Lung microvascular endothelial cell (primary cell): ENCODE measurements at places on chromosomes 1 and 21.
A peak's percentile ranks its signal among the peaks of the same experiment; 100 is the strongest.

DNA sequence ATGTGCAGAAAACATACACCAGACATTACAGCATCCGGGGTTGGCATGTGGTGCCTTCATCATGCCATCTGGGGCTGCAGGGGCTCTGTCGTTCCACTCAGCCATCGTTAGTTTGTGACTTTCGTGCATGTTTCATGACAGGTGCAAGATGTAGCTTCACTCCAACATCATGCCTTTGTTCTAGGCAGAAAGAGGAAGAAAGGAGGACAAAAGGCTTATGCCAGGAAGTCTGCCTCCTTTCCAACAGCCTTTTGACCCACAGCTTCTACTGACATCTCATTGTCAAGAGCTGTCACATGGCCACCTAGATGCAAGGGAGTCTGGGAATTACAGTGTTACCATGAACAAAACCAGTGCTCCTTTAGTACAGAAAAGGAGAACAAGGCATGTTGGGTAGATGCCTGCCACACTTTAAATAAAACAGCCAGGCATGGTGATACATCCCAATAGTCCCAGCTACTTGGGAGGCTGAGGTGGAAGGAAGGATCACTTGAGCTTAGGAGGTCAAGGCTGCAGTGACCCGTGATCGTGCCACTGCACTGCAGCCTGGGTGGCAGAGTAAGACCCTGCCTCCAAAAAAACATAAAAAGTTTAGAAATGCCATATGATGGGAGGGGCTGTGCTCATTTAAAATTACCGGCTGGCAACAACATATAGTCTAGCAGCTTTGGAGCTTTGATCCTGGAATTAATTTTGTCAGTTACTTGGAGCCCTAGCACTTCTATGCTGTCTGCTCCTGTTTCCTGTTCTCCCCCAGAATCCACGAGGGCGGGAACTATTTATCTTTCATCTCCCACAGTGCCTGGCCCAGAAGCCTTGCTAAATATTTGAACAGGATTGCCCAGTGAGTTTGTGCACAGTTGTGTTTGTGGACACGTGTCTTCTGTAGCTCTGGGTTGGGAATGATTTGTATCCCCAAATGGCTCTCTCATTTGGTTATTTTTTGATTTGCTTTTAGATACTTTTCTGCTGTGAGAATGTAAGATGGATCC lies 7.4 kb downstream of the DOP1B start:
- no peak for DNase-seq

DNA sequence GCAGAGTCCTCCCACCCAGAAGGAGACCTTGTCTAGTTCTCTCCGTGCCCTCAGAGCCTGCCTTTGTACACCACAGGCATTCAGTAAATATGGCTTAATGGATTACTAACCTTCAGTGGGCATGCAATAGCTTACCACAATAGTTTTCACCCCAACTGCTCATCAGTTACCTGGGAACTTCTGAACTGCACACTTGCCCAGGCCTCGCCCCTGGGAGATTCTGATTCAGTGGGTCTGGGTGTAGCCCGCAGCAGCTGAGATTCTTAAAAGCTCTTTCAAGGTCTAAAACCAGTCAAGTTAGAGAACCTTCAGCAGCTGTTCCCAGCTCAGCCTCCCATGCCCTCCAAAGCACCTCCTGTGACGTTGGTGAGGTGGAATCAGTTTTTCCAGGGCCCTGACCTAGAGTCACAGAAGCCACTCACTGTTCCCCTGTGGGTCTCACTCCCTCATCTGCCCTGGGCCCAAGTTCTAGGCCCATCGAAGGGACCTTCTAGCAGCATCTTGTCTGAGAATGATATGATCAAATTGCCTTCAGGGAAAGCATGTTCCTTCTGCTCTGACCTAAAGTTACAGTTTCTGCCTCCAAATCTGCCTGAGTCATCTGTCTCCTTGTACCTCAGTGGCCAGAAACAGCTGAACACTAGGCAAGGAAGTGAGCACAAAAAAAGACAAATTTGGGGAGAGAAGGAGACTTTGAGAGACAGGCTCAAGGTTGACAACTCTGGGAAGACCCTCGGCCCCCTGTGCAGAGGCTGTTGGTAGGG lies 10.8 kb downstream of the ASAP3 start:
- DNase-seq = no peak

- peak; percentile 24 for DNase-seq
These were observed 179.6 kb downstream of the DHRS3 start for GRCh38 chr1:12438349-12438924.

GRCh38 chr1:245588116-245588639 lies 433.4 kb downstream of the KIF26B start:
- no peak for DNase-seq

DNA sequence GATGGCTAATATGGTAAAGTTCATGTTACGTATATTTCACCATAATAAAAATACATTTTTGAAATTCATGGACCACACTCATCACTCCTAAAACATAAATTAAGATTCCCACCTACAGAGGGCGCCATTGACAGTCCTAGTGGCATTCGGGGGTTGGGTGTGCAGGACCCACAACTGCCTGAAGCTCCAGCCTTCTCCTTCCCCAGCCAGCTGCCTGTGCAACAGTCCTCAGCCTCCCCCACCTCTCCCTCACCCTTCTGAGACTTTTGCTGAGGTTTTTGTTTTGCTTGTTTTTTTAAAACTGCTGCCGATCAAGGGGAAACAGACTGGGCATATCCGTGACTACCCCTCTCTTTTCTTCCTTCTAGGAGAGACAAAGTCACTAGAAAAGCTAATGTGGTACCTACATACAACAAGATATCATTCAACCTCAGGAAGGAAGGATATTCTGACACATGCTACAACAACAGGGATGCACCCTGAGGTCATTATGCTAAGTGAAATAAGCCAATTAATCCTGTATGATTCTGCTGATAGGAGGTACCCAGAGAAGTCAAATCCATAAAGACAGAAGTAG lies 9.2 kb upstream of the EVA1C start:
- peak; percentile 86 for DNase-seq

- no peak for DNase-seq
These were observed 27.4 kb downstream of the KCNN3 start for GRCh38 chr1:154842635-154843034.

- no peak for DNase-seq
These were observed 860 bp upstream of the SHCBP1L start for GRCh38 chr1:182953826-182954225.

DNA sequence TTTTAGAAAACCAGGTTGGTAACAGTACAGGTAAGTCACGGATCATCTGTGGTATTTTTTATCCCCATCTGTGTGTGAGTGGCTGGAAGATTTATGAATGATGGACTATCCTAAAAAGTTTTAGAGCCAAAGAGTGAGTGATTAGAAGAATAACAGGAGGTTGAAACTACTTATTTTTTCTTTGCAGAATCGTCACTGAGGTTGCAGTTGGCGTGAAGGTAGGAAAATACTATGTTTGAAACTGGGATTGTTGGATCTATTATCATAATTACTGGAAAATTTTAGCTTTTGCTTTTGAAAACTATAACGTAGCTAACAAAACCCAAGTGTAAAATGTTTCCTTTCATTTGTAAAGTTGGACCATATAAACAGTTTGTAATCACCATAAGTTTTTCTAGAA lies 1.8 kb downstream of the PTBP2 start:
- peak; percentile 57 for DNase-seq

DNA sequence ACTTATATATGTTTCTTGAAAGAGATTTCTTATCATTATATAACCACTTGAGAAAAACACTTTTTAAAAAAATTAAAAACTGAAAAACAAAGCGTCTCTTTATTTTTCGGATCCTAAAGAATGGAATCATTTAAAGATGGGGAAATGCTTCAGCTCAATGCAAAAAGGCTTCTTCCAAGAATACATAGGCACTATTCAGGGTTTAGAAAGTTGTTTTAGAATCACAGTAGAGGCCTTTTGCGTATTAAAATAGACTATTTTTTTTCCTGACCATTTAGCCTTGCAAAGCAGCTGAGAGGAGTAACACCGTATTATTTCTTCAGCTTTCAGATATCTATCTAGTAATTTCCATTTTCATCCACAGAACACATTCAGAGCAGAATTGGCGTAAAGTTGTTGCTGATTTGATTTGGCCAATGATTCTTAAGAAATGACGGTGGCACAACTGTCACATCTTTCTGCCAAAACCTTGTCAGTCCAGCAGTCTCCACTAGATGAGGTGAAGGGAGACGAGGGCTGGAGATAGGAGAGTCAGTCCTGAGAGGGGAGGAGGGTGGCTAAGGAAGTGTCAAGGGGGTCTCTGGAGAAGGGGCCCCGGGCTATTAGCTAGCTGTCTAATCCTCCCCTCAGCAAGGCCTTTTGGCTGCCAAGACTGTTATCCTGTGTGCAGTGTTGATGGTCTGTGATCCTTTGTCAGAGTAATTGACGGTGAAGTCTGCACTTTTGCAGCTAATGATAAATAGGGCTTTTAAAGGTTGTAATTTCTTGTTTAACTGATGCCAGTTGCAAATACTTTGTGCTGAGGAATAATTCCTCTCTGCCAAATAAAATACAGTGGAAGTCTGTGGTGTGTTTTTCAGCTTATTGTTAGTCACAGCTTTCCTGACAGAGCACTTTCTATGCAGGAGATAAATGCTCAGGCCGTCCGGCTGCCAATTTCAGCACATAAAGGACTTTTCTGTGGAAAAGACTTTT lies 34.7 kb downstream of the PRRX1 start:
- peak; percentile 14 for DNase-seq

- no peak for DNase-seq
These were observed 55.2 kb downstream of the GPR161 start for GRCh38 chr1:168081373-168082007.

DNA sequence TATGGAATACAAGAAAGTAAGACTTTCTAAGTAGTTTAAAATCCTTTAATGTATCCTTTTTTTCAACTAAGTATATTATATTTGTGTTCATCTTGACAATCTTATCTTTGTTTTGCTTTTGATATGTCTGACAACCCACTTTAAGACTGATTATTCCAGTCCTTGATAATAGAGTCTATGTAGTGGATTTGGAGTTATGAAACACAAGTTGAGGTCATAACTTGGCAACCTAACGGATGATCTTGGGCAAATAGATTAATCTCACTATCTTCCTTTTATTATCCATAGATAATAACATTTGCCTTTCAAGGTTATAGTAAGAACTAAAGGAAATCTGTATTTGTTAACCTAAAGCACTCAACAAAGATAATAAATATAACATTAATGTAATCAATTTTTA lies 4.8 kb upstream of the GBP2 start:
- DNase-seq = no peak

DNA sequence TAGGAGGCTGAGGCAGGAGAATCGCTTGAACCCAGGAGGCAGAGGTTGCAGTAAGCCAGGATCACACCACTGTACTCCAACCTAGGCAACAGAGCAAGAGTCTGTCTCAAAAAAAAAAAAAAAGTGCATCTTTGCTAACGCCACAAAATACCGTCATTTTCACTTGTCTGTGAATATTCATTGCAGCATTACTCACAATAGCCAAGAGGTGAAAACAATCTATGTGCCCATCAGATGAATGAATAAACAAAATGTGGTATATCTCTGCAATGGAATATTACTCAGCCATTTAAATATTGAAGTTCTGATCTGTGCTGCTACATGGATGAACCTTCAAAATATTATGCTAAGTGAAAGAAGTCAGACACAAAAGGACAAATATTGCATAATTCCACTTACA lies 7.9 kb upstream of the TIAM1 start:
- DNase-seq = no peak

DNA sequence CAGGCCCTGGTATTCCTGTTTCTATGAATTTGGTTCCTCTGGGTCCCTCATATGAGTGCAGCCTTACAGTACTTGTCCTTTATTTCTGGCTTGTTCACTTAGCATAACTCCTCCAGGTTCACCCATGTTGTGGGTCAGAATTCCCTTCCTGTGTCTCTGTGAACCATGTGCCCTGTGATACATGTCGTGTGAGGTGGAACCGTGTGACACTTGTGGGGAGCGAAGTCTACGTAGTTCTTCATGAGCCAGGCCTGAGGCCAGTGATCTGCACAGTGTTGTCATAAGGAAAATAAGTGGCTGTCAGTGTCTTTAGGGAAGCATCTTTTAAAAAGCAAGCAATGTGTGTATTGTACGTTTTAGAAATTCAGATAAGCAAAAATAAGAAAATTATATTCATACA lies 122.8 kb downstream of the GALNT2 start:
- DNase-seq = no peak

DNA sequence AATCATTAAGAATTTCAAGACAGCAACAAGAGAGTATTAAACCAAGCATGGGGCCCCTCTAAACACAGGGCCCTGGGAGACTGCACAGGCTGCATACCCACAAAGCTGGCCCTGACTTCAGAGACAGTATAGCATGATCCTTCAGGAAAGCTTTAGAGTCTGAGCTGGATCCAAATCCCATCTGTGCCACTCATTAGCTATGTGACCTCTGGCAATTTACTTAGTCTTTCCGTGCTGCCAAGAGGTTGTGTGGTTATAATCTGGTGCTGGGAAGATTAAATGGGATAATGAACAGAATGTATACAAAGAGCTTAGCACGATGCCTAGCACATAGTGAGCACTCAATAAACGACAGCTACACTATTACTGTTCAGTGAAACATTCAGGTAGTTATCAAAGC lies 4.0 kb downstream of the PHC2 start:
- DNase-seq = no peak

DNA sequence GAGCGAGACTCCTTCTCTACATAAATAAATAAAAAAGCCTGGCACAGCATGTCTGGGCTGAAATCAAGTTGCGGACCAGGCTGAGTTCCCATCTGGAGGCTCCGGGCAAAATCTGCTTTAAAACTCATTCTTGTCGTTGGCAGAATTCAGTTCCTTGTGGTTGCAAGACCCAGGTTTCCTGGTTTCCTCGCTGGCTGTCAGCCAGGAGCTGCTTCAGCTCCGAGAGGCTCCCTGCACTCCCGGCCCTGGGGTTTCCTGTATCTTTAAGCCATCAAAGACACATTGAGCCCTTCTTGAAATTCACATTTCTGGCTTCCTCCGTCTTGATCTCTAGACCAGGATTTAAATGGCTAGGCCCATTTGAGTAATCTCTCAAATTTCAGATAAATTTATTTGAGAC lies 20.6 kb upstream of the SCCPDH start:
- no peak for DNase-seq

GRCh38 chr1:67908250-67908936 lies 75.1 kb upstream of the GNG12 start:
- DNase-seq = peak; percentile 40

DNA sequence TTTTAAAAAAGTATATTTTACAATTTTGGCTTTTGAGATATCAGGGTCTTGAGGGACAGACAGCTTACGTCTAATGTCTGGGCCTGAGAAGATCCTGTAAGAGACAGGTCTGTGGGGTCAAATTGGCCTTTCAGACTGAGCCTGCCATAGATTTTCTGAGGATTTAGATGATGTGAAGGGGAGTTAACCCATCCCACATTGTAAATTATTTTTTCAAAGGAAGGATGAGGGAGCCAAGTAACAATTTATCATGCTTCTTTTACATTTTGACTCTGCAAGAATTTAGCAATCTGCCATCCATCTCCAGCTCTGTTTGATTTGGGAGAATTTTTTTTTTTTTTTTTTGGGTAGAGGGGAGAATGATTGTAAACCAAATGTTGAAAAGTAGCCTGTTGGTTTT lies 160.9 kb downstream of the ROR1 start:
- no peak for DNase-seq
